ENCODE measurements at places on chromosomes 11 and 22. TPM values are rescaled to one million over a fixed set of nuclear protein-coding genes. Genes with fewer than 3 reads are reported as not detected.

GRCh38 chr11:64245797-64246620, 734 bp downstream of the PPP1R14B start:
- no peak for DNase-seq

DNA sequence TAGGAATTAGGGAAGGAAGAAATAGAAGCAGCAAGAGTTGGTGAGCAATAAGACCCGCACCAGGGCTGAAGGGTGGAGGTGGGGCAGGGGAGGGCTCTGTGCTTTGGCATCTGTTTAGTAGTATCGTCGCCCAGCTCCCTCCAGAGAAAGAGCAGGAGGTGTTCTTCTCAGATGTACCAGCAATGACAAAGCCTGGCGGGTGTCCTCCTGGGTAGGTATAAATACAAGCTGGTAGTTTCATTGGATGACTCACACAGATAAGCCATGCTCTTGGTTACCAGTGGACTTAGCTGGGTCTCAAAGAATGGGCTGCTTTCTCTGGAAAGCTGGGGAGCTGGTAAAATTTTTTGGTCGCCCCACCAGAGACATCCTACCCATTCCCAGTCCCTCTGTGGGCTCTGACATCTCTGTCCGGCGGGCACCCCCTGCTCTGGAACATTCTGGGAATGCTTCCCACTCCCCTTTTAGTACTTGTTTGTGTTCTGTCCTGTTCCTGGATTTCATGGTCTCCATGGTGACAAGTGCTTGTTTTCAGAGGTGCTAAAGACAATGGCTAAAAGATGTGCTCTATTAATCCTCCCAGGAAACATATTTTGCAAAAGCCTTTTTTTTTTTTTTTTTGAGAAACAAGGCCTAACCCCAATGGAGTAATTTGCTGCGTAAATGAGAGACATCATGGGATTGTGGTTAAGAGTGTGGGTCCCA, 15.4 kb upstream of the TUBA8 start:
- DNase-seq: peak; percentile 58

- no peak for DNase-seq
Measured at GRCh38 chr11:44421090-44421675, 111.2 kb upstream of the ALX4 start.

GRCh38 chr11:12007230-12007593, 1.2 kb downstream of the DKK3 start:
- no peak for DNase-seq

GRCh38 chr22:22201185-22201929, 43.2 kb upstream of the VPREB1 start:
- DNase-seq: no peak

DNA sequence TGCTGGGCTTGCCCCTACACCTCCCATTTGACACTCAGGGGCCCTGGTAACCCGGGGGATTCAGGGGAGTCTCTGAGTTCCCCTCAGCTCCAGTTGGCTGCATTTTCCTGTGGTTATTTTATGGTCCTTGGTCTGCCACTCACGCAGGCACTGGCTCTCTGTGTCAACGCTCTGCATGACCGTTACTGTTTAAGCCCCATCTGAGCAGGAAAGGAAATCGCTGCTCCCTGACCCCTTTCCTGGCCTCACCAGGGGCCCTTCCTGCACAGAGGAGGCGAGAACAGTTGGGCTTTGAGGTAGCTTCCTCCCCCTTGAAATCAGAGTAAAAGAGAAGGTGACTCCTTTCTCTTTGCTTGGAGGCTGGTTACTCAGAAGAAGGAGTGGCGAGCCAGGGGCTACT, 2.4 kb downstream of the C1QTNF4 start:
- no peak for DNase-seq

DNA sequence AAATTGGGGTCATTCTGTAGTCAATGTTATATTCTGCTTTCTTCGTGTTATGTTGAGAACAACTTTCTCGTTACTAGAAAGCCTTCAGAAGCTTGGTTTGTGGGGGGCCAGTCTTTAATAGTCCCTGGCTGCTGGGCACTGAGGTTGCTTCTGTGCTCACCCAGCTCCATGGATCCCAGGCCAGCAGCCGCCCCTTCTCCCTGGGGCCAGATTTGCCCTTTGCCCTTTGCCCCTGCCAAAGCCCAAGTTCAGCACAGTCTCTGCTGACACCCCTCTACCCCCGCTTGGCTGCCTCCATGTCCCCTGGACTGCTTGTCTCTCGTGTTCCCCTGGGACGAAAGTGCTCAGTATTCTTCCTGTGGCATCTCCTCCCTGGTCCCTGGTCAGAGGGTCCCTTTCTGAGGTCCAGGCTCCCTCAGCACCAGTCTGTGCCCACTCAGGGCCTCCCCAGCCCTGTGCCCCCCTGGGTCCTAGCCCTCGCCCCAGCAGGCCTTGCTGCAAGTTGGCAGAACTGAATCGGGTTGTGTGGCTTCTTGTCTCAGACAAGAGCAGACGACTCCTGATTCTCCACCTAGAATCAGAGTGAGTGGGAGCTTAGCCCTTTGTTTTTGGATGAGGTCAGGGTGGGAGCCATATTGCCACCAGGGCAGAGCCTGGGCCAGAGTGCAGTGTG, 6.7 kb downstream of the TSPO start:
- DNase-seq: no peak

DNA sequence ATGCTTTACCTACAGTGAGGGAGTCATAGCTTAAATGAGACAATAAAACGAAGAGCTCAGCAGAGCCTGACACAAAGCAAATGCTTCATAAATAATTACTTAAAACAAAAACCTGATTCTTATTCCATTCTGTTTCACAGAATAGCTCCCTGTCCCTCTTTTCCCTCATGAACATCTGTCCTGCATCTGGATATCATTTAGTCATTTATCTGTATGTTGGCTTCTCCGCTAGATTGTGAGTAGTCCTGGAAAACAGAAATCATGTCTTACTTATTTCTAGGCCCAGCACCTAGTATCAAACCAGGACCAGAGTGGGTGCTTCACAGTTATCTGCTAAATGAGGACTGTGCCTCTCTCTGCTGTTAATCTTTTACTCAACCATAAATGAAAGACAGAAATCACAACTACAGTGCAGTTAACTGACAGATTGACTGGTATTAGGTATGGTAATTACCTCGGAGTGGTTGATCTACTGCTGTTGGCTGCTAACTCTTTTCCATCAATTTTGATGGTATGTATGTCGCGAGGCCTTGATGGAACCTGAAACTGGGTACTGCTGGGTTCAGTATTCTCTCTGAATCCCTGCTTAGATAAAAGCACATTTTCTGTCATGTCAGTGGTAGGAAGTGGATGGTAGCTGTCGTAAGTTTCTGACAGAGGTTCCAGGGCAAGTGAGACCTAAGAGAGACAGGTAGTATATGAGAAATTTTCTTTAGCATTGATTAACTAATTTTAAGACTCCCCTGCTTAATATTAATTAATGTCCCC, 31.5 kb downstream of the C2CD3 start:
- no peak for DNase-seq

- no peak for DNase-seq
Measured at GRCh38 chr22:39174498-39175352, 22.2 kb upstream of the CBX7 start.

- no peak for DNase-seq
Measured at GRCh38 chr11:78815831-78816230, 241.2 kb upstream of the NARS2 start.

DNA sequence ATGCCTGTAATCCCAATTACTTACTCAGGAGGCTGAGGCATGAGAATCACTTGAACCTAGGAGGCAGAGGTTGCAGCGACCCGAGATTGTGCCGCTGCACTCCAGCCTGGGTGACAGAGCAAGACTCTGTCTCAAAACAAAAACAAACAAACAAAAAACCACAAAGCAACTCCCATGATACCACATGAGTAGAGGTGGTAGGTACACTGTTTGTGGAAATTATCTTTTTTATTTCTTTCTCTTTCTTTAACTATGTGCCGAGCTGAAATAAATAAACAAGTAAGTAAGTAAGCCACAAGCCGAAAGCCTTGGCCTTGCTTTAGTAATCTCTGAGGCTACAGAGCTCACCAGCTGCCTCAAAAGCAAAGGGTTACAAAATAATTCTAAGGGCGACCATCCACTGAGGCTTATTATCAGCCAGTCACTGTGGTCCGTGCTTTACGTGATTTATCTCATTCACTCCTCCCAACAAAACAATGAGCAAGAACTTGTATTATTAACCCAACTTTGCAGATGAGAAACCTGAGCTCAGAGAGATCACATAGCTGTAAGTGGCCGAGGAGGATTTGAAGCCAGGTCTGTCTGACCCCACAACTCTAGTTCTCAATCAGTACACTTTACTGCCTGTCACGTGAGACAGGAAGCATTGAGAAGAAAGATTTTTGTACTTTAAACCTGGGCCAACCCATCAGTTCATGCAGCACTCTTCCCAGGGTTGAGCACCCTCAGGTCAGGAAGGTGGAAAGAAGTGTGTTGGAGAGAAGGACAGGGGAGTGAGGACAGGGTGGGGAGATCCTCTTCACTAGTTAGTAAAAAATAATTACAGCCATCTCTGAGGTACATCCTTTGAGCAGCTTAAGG, 69.8 kb upstream of the MTMR2 start:
- no peak for DNase-seq

The DERL3 gene
- total RNA-seq: 1.3 TPM

The PKDREJ gene
- total RNA-seq: under 0.01 TPM

The GGTLC2 gene
- total RNA-seq: not detected

The ABCG4 gene
- total RNA-seq: 4.0 TPM

The CALCA gene
- total RNA-seq: 3.1 TPM

The CABP2 gene
- total RNA-seq: not detected

The SLC43A1 gene
- total RNA-seq: 3.3 TPM

The MRGPRG gene
- total RNA-seq: not detected

Data from cerebellum (tissue), 4 donors.